T-helper 1 cell treated with Interleukin-12 subunit alpha and Interleukin-12 subunit beta and Interleukin-4 antibody, amounts not matched to agents 30 ng/mL and 1 ng/mL, for 36 hours (primary cell): ENCODE measurements at places on chromosomes 12 and 14. TPM values are rescaled to one million over a fixed set of nuclear protein-coding genes. Genes with fewer than 3 reads are reported as not detected.

The ARMH4 gene
- total RNA-seq: 0.05 TPM in 1 of 2 replicates, not detected in the other

The INHBC gene
- total RNA-seq: not detected in 2 replicates

The NRL gene
- total RNA-seq: 2.4 and 2.5 TPM in 2 replicates

The VRTN gene
- not detected in 2 replicates for total RNA-seq

The TMCC3 gene
- total RNA-seq: 0.12 and 0.37 TPM in 2 replicates

The TMBIM4 gene
- total RNA-seq: 80.9 and 87.3 TPM in 2 replicates

The CD4 gene
- total RNA-seq: 274 and 279 TPM in 2 replicates

The GUCY2C gene
- total RNA-seq: not detected in 2 replicates

The TAS2R30 gene
- 4.2 and 5.4 TPM in 2 replicates for total RNA-seq

The KRT85 gene
- total RNA-seq: not detected in 2 replicates

The PZP gene
- not detected in 2 replicates for total RNA-seq

The KLRG1 gene
- total RNA-seq: 2.4 and 3.1 TPM in 2 replicates

The ADAM21 gene
- total RNA-seq: not detected in 2 replicates

The SCN8A gene
- 0.41 and 0.47 TPM in 2 replicates for total RNA-seq

The MMP14 gene
- total RNA-seq: 2.1 and 3.2 TPM in 2 replicates

The ADAMTS20 gene
- not detected in 2 replicates for total RNA-seq

The CLEC9A gene
- not detected in 2 replicates for total RNA-seq

The CLEC6A gene
- not detected in 2 replicates for total RNA-seq

The AICDA gene
- 0.17 TPM in 1 of 2 replicates, not detected in the other for total RNA-seq

The TAS2R14 gene
- total RNA-seq: 4.7 and 5.2 TPM in 2 replicates

The IGFBP6 gene
- total RNA-seq: not detected in 2 replicates

The ST8SIA1 gene
- 0.86 and 0.95 TPM in 2 replicates for total RNA-seq

The PPFIBP1 gene
- 49.6 and 53.4 TPM in 2 replicates for total RNA-seq
